GM23338 (cell line): ENCODE measurements at places on chromosomes 11 and 22.

GRCh38 chr11:71294846-71295600 lies 42.6 kb upstream of the SHANK2 start:
- no peak for DNase-seq

DNA sequence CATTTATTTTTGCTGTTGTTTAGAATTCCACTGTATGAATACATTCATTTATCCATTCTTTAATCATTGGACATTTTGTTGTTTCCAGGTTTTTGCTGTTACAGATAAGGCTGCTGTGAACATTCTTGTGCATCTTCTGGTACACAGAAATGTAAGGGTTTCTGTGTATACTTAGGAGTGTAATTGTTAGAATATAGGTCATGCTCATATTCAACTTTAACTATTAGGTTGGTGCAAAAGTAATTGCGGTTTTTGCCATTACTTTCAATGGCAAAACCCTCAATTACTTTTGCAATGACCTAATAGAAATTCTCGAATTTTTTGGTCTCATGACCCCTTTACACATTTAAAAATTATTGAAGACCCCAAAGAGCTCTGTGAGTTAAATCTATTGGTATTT lies 17.3 kb downstream of the ACER3 start:
- DNase-seq = no peak

- no peak for DNase-seq
These were observed 1.1 kb upstream of the RASSF10 start for GRCh38 chr11:13008061-13008435.

DNA sequence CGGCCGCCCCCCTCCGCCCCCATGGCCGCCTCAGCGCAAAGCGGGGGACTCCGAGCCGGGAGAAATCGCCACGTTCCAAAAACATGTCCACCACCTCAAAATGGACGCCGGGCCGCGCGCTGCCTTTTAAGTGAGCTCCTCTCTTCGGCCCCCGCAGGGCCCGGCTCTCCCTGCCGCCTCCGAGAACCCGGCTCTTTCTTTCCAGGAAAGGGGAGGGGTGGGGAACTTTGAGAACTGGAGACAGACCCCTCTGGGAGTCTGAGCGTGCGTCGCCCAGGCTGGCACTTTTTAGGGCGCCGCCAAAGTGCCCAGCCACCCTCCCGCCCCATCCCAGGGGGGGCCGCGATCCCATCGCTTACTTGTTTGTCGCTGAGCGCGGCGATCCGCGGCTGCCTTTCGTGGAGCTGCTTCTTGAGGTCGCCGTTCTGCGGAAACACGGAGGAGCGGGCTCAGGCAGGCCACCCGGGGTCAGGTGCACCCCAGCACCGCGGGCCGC lies 1.6 kb downstream of the PHF21B start:
- DNase-seq = peak; percentile 82

DNA sequence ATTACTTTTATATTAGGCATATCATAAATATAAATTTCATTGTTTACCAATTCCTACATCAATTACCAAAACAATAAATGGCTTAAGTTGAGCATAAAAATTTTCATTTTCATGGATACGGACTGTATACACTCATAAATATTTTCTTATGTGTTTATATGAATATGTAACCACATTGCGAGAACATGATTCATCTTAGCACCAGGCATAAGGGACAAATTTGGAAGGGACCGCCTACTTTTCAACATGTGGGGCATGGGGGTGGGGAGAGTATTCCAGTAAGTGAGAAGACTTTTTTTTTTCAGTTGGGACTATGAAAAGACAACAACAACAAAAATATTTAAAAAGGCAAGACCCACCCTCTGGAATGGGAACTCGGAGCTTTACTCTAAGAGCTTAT lies 296.1 kb downstream of the RAB38 start:
- no peak for DNase-seq

- DNase-seq = no peak
These were observed 18.0 kb downstream of the CXCR5 start for GRCh38 chr11:118901494-118902335.

DNA sequence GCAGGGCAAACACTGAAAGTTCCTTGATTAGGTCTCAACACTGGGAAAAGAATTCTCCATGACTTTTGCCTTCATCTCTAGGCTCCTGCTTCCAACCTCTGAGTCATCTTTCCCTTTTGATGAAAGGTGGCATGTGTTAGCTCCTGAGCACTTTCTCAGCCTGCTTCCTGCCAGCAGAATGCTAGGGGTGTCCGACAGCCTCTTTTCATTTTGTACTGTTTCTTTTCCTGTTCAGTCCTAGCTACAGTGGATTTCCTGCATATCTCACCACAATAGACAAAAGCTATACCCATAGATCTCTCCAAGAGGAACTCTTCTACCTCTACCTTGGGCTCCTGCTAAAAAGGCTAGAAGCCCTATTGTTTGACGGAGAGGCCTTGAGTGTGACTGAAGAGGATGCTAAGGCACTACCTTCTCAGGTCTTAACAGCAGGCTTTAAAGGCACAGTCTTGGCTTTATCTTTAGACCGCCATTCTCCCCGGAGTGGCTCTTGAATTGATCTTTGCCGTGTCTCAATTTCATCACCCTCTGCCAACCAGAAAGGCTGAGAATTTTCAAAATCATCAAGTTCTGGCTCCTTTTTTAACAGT lies 145.5 kb downstream of the RBFOX2 start:
- DNase-seq = peak; percentile 33

DNA sequence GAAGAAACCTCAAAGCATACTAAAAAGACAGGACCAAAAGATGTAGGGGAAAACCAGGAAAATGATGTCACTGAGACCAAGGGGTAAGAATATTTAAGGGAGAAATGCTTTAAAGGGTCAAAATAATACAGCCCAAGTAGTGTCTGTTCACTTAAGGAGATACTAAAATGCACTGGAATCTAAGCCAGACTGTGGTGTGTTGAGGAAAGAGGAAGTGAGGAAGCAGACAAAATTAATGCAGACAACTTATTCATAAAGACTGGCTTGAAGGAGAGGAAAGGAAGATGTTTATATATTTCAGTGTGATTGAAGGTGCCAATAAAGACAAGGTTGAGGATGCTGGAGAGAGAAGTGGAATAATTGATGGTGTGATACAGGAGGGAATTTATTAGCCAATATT lies 15.7 kb downstream of the ZNF215 start:
- DNase-seq = no peak

- DNase-seq = no peak
These were observed 5.0 kb downstream of the CST6 start for GRCh38 chr11:66016793-66017177.

- DNase-seq = peak; percentile 8
These were observed 28.5 kb downstream of the AASDHPPT start for GRCh38 chr11:106105986-106106385.

- no peak for DNase-seq
These were observed 184.2 kb downstream of the BLID start for GRCh38 chr11:121931748-121932352.
